ENCODE measurements at places on chromosomes 4 and X.

GRCh38 chrX:84475596-84475995 is 26.7 kb downstream of the HDX start:
- no peak for DNase-seq

GRCh38 chr4:123299212-123299691 is 97.3 kb upstream of the SPRY1 start:
- DNase-seq, result no peak

GRCh38 chrX:75155447-75155826 is 646 bp downstream of the ABCB7 start:
- no peak for DNase-seq

GRCh38 chr4:141654098-141654497 is 17.7 kb downstream of the IL15 start:
- DNase-seq, result no peak

GRCh38 chrX:71482228-71482958 is 50.5 kb upstream of the OGT start:
- DNase-seq, result no peak

DNA sequence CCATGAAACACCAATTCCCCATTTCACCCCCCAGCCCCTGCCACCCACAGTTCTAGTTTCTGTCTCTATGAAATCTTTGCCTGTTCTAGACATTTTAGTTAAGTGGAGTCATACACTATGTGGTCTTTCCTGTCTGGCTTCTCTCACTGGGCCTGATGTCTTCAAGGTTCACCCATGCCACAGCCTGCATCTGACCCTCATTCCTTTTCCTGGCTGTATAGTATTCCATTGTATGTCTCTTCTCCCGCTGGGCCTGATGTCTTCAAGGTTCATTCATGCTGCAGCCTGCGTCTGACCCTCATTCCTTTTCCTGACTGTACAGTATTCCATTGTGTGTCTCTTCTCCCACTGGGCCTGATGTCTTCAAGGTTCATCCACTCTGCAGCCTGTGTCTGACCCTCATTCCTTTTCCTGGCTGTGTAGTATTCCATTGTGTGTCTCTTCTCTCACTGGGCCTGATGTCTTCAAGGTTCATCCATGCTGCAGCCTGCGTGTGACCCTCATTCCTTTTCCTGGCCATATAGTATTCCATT is 191.7 kb downstream of the CRLF2 start:
- no peak for DNase-seq

DNA sequence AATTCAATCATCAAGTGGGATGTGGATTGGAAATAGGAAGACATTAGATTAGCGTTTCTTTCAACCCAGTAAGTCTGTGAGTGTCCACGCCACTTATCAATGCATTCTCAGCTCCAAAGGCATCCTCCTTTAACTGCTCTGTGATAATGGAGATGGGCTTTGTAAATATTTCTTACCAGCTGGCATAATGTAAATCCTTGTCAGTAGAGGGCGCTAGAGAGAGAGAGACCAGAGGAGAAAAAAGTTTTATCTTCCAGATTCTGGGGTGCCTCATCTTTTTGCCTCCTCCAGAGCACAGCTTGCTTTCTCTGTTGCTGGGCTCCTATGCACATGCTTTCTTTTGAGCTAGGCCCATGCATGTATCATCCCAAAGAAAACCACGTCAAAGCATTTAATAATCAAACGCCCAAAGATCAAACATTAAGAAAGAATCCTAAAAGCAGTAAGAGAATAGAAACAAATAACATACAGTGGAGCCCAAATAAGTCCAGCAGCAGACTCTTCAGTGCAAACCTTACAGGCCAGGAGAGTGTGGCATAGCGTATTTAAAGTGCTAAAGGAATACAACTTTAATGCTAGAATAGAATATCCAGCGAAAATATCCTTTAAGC is 9.6 kb upstream of the MTMR1 start:
- no peak for DNase-seq

GRCh38 chrX:70240751-70241150 is 6.3 kb downstream of the AWAT1 start:
- no peak for DNase-seq

GRCh38 chr4:76984788-76985211 is 35.2 kb downstream of the SEPTIN11 start:
- no peak for DNase-seq

- no peak for DNase-seq
These were observed 707 bp upstream of the SHROOM4 start for GRCh38 chrX:50814701-50815100.

DNA sequence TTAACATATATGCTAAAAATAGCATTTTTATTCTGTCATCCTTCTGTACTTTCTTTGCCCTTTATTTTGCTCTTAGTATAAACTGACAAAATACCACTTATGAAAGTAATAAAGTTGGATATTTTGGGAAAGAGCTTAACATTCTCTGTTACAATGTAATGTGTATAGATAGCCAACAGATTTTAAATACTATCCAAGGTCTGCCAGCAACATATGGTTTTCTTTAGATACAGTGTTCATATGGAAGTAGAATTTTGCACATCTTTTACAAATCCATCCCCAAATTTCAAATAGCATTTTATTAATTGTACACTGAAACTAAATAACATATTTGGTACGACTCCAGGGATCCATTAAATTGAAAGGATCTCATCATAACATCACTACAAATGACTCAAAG is 268.6 kb upstream of the PCDH18 start:
- DNase-seq, result no peak

- no peak for DNase-seq
These were observed 35.5 kb downstream of the NWD2 start for GRCh38 chr4:37279894-37280592.

DNA sequence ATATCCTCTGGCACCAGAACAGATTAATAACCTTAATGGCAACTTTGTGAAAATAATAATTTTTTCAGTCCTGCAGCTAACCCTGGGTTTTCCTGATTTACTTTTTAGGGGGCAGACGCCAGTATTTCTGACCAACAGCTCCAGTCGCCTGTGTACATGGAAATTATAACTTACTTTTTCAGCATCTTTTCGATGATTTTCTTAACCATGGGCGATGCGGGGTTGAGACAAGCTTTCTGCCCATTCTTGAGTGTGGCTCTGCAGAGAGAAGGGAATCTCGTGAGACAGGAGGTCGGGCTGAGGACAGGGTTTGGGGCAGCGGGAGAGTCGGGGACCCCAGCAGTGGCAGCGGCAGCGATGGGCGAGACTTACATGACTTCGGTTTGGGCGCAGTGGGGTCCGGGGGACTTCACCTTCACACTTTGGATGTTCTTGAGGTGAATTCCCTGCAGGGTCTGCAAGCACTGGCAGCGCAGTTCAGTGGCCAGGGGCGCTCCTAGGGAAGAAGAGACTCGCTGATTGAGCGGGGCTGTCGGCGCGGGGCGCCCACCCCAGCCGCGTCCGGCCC is 484 bp downstream of the CXCL2 start:
- no peak for DNase-seq

- DNase-seq, result no peak
These were observed 13.8 kb upstream of the CDKL2 start for GRCh38 chr4:75644095-75644494.

GRCh38 chr4:56531149-56531770 is 25.7 kb downstream of the ARL9 start:
- no peak for DNase-seq

- no peak for DNase-seq
These were observed 44.8 kb downstream of the BANK1 start for GRCh38 chr4:101835121-101835904.

DNA sequence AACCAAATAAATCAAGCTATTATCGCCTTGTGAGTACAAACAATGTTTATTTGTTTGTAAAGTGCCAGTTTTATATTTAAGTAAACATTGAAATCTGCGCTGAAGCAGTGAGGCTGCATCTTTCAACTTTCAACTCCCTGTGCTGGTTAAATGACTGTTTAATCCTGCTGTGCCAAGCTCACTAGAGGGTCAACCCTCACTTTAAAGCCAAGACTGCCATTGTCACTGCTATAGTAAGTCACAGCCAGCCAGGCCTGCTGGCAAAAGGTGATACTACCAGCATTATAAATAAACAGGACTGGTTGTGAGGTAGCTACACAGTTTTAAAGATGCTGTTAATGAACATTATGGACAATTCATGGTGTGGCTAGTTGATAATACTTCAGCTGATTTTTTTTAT is 34.6 kb downstream of the EFHC2 start:
- no peak for DNase-seq

DNA sequence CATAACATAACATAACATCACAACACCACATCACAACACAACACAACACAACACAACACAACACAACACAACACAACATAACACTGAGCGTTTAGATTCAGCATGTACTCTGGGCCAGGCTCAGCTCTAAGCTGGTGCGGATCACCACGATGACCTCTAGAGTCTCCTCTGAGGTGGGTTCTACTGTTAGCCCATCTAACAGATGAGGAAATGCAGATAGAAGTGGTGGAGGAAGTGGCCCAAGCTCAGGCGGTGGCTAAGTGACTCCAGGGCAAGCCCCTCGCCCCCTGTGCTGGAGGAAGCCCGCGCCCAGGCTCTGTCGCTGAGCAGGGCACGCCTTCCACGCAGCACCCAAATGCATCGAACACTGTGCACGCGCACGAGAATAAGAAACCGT is 45.3 kb upstream of the CDKN2AIP start:
- no peak for DNase-seq

- DNase-seq, result no peak
These were observed 297.0 kb upstream of the DCAF8L1 start for GRCh38 chrX:28278251-28278650.

DNA sequence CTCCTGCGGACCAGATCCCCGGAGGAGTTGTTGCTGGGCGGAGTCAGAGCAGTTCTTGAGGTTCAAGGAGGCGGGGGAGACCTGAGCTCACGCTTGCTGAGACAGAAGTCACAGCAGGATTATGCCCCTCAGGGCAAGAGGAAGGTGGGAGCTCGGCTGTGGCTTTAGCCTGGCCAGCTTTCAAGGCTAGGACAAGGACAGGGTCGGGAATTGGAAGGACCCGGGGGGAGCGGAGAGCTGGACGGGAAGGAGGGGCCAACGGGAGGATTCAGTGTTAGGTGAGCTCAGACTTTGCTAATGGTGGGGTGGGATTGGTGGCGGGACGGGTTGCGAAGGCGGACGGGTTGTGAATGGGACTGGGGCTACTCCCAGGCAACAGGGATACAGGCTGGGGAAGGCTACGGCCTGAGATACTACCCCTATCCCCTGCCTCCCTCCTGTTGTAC is at the start of gene RIBC1:
Gene RIBC1, plus strand, starts transcription at position 13 of the 446 bp plus-strand sequence. CDS start 3,404 bp downstream, outside the sequence.
- DNase-seq, result peak; percentile 65

DNA sequence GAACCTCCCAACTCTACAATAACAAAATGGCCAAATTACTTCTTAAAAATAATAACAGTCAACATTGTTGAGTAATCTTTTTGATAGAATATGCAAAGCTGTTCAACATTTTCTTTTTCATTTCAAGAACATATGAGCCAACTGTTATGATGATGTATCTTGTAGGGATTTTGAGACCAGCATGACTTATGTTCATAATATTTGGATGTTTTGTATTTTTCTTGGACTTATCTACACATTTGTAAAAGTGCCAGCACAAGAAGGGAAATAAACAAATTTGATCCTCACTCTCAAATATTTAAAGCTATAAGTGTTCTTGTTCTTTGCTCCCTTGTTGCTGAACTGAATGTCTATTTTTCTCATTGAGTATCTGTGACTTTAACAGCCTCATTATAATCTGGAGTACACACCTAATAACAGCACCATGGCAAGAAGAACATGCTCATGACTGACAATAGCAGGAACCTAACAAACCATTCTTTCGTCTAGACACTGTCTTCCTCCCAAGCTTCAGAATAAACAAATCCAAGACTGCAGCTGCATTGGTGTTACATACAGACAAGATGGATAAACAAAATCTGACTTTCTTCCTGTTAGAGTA is 1049.7 kb downstream of the FAT4 start:
- DNase-seq, result no peak

DNA sequence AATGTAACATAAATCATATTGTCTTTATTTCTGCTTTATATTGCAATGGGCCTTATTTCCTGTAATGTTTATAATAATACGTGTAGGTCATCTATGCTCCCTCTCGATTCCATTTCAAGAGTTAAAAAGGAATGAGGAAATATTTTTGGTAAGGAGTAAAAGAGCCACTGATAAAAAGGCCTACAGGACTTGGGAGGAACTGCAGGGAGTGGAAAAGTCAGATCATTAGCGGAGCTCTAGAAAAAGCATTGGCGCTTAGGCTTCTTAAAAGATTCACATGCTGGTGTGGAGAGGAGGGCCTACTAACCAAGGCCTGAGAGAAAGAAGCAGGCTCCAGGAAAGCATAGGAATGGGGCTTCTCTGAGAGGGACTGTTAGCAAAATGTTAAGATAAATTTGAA is 82.9 kb upstream of the PNPLA4 start:
- DNase-seq, result no peak

- DNase-seq, result no peak
These were observed 148.1 kb downstream of the NWD2 start for GRCh38 chr4:37392521-37393255.

DNA sequence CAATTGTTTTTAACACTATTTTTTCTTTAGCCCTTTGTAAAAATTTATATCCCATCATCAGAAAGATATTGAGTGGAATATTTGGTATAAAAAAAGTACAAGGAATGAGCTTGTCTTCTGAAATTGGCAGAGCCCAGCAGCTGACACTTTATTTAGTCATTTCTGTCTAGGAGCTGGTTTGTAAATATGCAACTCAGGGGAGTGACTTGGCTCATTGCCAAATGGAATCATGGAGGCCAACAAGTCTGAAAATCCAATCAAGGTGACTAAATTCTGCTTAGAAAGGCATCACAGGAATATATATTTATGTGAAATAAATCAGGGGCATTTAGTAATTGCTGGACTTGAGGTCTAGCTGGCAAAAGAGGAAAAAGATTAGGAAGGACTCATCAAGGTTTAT is 74.4 kb downstream of the OTC start:
- no peak for DNase-seq

- no peak for DNase-seq
These were observed 241.4 kb upstream of the RPS6KA3 start for GRCh38 chrX:20507901-20508620.

DNA sequence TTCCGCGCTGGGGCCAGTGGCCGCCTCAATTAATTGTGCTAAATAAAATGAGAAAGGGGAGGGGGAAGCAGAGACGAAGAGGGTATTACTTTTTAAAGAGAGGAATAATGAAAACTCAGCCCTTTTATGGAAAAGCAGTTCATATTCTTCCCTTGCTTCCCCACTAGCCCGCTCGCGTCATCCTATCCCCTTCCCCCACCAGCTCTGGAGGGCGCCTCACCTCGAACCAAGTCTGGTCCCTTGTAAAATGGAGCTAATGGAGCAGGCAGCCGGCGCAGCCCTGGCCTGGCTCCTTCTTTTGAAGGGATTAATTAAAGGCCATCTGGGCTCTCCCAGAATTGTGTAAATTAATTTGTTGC is 511 bp upstream of the NKX6-1 start:
- DNase-seq, result peak; percentile 53

DNA sequence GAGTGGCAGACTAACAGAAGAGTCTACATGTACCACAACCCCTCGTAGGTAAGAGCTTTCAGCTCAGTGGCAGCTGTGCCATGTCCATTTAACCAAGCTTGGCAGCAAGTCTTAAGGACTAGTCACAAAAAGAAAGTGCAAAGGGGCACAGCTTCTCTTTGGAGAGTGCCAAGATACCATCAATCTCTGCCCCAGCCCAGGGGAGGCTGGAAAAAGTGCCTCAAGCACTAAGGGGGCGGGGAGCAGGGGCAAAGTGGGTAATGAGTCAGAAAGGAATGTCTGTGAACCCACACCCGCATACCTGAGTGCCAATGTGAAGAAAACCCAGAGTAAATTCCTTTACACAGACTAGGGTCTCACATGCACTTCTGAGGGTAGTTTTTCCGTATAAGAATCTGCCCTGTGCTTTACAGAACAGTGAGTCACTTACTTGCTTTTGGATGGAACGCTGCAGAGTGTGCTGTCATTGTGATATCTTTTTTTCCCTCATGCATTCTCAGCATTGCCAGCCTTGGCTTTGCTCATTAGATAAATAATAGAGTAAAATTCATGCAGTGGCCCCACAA is 219.8 kb downstream of the ZNF674 start:
- no peak for DNase-seq

All from DMS 273 treated with DMSO at 0.1 percent for 48 hours (cell line).